ENCODE measurements at places on chromosomes 3 and 15. TPM values are rescaled to one million over a fixed set of nuclear protein-coding genes. Genes with fewer than 3 reads are reported as not detected.

- H3K4me3 ChIP-seq, result peak overlapping the region; percentile 67
- DNase-seq, result peak; percentile 53
- peak overlapping the region; percentile 88 for H3K27ac ChIP-seq
- no peaks in the 10 kb centered on the region for H3K27me3 ChIP-seq
These were observed 728 bp downstream of the CRTC3 start for GRCh38 chr15:90530250-90531051.

DNA sequence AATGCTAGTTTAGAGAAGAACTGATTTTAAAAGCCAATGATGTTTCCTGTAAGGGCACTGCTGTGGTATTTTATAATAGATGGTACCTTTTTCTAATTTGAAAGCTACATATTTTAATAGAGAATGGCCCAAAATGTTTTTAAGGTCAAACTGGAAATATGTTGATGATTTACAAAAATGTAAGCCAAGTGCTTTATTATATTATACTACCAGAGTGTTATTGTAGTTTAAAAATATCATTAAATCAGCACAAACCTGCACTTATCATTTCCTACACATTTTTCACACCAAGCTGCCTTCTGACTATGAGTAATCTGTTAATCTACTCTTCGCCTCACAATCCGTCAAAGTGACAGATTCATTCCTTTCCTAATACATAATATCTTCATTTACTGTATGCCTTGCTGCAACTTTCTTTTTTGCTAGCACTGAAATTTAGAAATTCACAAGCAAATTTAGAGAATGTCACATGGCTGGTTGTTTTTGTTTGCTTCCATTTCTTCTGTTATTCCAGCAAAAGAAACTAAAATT is 126.4 kb upstream of the FAM3D start:
- H3K4me3 ChIP-seq, result no peak overlapping the region
- no peaks in the 10 kb centered on the region for H3K4me1 ChIP-seq

GRCh38 chr3:66479532-66479947 is 21.3 kb downstream of the LRIG1 start:
- no peaks in the 10 kb centered on the region for H3K27me3 ChIP-seq
- H3K36me3 ChIP-seq, result no peaks in the 10 kb centered on the region
- H3K27ac ChIP-seq, result no peak overlapping the region
- H3K4me1 ChIP-seq, result peaks cover 75% of the 10 kb centered on the region

GRCh38 chr15:59830098-59830497 is 141.0 kb upstream of the BNIP2 start:
- no peaks in the 10 kb centered on the region for H3K4me1 ChIP-seq
- no peak overlapping the region for H3K27ac ChIP-seq
- H3K4me3 ChIP-seq, result no peak overlapping the region
- no peaks in the 10 kb centered on the region for H3K27me3 ChIP-seq
- DNase-seq, result no peak
- H3K36me3 ChIP-seq, result no peaks in the 10 kb centered on the region

DNA sequence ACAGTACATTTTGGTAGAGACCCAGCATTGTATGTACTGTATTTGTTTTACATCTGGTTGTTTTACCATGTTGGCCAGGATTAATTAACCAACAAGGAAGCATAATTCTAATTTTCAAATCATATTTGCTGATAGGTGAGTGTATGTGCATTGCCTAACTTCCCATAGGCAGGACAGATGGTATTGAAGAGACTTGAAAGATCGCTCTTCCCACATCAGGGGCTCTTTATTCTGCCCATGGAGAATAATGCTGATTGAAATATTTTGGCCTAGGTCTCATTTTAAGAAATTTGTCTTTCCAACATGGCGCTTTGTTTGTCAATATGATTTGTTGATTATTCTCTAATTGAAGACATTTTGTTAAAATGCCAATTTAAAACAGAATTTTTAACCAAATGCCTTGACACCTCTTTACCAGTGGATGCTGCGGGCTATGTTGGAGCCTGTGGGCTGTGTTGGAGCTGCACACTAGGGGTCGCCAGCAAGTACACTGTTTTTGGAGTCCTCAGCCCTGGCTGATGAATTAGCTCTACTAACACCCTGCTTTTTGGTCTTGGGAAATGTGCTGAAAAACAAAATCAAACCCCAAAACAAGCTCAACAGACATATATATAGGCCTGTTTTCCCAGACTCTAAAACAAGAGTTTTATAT is 5.3 kb downstream of the P2RY12 start:
- H3K27ac ChIP-seq, result no peak overlapping the region
- no peaks in the 10 kb centered on the region for H3K36me3 ChIP-seq
- H3K4me1 ChIP-seq, result no peaks in the 10 kb centered on the region
- no peak overlapping the region for H3K4me3 ChIP-seq
- no peaks in the 10 kb centered on the region for H3K27me3 ChIP-seq

DNA sequence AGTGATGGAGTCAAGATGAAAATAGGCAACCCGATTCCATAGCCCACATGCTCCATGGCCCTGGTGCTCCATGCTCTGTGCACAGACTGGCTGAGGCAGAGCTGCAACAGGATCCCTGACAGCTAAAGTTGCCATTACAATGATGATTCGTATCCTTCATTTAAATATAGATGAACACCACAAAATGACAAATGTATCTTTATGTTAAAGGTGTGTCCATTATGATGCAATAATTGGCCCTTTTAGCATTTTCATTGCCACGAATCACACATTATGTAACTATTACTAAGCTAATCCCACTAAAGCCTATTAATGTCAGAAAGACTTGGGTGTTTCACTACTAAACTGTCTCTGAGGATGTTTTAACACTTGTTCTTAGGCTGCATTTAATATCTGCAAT is 270.2 kb upstream of the THBS1 start:
- H3K27ac ChIP-seq, result no peak overlapping the region
- no peaks in the 10 kb centered on the region for H3K27me3 ChIP-seq
- DNase-seq, result no peak
- H3K4me3 ChIP-seq, result no peak overlapping the region

- no peaks in the 10 kb centered on the region for H3K36me3 ChIP-seq
- H3K4me1 ChIP-seq, result peaks cover 93% of the 10 kb centered on the region
- H3K27me3 ChIP-seq, result no peaks in the 10 kb centered on the region
These were observed 77.4 kb downstream of the RBPMS2 start for GRCh38 chr15:64697911-64698369.

- H3K36me3 ChIP-seq, result no peaks in the 10 kb centered on the region
- H3K27me3 ChIP-seq, result no peaks in the 10 kb centered on the region
- no peak for DNase-seq
- no peaks in the 10 kb centered on the region for H3K4me1 ChIP-seq
- H3K4me3 ChIP-seq, result no peak overlapping the region
These were observed 30.5 kb upstream of the CHL1 start for GRCh38 chr3:166071-166470.

DNA sequence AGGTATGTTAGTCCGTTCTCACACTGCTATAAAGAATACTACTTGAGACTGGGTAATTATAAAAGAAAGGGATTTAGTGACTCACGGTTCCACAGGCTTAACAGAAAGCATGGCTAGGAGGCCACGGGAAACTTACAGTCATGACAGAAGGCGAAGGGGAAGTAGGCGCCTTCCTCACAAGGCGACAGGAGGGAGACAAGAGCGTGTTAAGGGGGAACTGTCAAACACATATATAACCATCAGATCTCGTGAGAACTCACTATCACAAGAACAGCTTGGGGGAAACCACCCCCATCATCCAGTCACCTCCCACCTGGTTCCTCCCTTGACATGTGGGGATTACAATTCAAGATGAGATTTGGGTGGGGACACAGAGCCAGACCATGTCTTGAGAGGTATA is 30.4 kb downstream of the SPRED1 start:
- no peaks in the 10 kb centered on the region for H3K36me3 ChIP-seq
- H3K27me3 ChIP-seq, result no peaks in the 10 kb centered on the region
- H3K27ac ChIP-seq, result no peak overlapping the region
- peaks cover 7% of the 10 kb centered on the region for H3K4me1 ChIP-seq
- no peak overlapping the region for H3K4me3 ChIP-seq

Gene RHO
- total RNA-seq, result not detected

Gene HCLS1
- total RNA-seq, result 98.6 TPM

Gene MCTP2
- 38.8 TPM for total RNA-seq
